ENCODE measurements at places on chromosomes 3 and 15. TPM values are rescaled to one million over a fixed set of nuclear protein-coding genes. Genes with fewer than 3 reads are reported as not detected.

Gene HRH1
- total RNA-seq, result 37.0 TPM

Gene TFRC
- total RNA-seq, result 2,476 TPM

Gene SCN5A
- 0.37 TPM for total RNA-seq

Gene PLXND1
- total RNA-seq, result 38.5 TPM
